Kidney (tissue), 22 donors: ENCODE measurements at places on chromosomes 2 and 18.

GRCh38 chr2:27804146-27804545, 32.6 kb downstream of the MRPL33 start:
- no peak for DNase-seq

DNA sequence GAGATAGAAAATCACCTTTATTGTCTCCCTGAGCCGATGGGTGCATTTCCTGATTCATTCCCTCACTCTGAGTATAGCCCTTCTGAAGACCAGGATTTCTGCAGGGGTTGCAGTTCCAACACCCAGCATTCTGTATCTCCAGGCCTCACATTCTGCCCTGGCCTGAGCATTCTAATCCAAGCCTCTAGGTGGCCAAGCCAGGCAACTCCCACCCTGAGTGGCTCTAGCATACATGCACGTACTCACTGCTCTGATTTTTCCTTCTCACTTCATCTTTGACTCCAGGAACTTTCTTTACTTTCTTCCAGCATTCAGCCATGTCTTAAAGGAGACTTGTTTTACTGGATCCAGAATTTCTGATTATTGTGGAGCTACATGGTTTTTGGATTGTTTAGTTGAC, 100.7 kb upstream of the STK39 start:
- peak; percentile 54 for DNase-seq

- DNase-seq, result peak; percentile 63
These were observed 144.3 kb downstream of the VAPA start for GRCh38 chr18:10057894-10058791.

GRCh38 chr2:219423652-219424377, 5.6 kb downstream of the DES start:
- DNase-seq, result no peak

- no peak for DNase-seq
These were observed 375.2 kb downstream of the ARHGAP15 start for GRCh38 chr2:143504397-143504796.

GRCh38 chr2:225566798-225567197, 167.3 kb downstream of the NYAP2 start:
- DNase-seq, result no peak

GRCh38 chr2:104944495-104944894, 90.6 kb downstream of the POU3F3 start:
- no peak for DNase-seq

- DNase-seq, result no peak
These were observed 10.0 kb downstream of the INPP4A start for GRCh38 chr2:98454500-98455235.

- DNase-seq, result no peak
These were observed 188.1 kb downstream of the ARL4C start for GRCh38 chr2:234308813-234309195.

DNA sequence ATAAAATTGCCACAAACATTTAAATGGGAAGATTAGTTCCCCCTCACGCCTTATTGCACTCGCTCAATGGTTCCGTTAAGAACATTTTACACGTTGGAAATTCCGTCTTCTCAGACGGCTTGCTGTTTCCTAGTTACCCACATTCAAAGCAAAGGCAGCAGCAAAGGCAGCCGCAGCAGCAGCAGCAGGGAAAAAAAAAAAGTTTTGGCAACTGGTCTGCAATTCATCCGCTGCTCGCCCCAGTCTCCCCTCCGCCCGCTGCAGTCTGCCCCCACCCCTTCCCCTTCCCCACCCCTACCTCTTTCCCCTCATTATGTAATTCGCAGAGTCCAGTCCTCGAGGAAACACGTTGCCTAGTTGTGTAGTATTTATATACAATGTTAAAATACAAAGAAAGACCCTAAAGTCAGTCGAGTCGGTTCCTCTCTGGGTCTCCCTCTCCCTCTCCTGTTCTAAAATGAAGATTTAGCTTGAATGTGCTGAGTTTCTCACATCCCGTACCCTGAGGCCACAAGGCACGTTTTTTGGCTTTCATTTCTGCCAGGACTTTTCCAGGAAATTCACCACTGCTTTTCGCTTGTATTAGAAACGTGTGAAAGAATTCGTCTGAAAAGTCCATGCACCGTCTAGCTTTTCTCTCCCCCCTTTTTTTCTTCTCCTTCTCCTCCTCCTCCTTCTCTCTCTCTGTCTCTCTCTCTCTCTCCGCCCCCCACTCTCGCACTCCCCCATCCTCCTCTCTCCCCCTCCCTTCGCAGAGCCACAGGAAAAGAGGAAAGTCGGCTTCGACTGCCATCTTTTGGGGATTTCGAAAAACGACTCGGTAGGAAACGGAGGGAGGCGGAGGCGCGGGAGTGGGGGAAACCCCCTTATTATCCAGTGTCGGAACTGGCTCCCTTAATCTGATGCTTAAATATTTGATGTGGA, 140.0 kb downstream of the MEIS1 start:
- DNase-seq, result peak; percentile 90

GRCh38 chr18:2442726-2443275, 128.5 kb downstream of the METTL4 start:
- no peak for DNase-seq

DNA sequence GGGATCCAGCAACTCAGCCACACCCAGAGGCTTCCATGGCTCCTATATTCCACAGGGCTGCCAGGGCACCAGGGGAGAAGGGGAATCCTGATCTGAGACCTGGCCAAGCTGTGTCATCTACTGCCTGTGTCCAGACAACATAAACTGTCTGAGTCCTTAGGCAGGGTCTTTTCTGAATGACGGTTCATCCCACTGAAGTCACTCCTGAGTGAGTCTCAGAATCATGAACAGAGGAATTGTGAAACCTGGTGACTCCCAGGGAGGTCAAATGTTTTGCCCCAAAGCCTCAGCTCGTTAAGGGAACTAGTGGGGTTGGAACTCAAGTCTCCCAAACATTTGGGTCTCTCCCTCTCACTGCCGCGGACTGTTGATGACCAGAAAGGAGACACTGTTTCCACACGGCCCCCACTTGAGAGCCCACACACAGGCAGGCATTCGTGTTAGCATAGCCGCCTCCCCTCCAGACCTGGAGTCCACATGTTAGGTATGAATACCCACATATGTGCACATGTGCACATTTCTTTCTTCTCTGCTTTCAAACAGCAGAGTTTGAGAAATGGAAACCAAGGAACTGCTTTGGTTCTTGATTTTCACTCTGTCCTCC, 125.0 kb upstream of the MSH6 start:
- DNase-seq, result no peak

DNA sequence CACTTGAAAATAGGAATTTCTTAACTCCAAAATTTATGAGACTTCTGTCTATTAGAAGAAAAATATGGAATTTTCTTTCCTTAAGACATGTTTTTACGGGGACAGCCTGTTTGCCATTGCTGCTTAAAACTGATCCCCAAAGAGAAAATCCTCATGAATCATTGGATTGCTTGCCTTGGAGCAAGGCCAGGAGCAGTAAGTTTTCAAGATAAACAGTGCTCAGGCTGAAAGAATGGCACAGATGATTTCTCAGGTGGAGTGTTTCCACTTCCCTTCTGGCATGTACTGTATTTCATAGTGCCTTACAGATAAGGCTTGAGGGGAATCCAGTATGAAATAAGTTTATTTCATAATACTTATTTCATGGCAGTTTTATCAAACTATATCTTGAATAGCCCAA, 74.3 kb upstream of the MMADHC start:
- DNase-seq, result no peak

DNA sequence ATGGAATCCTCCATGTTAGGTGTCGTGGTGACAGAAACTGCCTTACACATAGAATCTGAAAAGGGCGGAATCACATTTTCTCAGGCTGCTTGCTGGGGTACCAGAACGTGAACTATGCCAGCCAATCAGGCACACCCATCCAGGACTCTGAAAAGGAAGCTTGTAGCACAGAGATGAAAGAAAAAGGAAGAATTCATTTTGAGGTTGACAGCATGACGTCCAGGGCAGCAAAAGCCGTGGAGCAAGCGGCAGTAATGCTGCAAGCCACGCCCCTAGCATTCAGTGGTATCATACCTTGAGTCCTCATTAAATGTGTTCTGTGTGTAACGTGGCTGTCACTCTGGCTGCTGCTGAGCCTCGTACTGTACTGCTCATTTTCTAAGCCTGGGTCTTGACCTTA, 304.0 kb downstream of the DYSF start:
- DNase-seq, result no peak

- no peak for DNase-seq
These were observed 127.3 kb downstream of the BCL2 start for GRCh38 chr18:63192126-63192884.

GRCh38 chr2:37891846-37892435, 33.1 kb upstream of the RMDN2 start:
- DNase-seq, result no peak

- no peak for DNase-seq
These were observed 305.0 kb upstream of the ERBB4 start for GRCh38 chr2:212843409-212844199.

DNA sequence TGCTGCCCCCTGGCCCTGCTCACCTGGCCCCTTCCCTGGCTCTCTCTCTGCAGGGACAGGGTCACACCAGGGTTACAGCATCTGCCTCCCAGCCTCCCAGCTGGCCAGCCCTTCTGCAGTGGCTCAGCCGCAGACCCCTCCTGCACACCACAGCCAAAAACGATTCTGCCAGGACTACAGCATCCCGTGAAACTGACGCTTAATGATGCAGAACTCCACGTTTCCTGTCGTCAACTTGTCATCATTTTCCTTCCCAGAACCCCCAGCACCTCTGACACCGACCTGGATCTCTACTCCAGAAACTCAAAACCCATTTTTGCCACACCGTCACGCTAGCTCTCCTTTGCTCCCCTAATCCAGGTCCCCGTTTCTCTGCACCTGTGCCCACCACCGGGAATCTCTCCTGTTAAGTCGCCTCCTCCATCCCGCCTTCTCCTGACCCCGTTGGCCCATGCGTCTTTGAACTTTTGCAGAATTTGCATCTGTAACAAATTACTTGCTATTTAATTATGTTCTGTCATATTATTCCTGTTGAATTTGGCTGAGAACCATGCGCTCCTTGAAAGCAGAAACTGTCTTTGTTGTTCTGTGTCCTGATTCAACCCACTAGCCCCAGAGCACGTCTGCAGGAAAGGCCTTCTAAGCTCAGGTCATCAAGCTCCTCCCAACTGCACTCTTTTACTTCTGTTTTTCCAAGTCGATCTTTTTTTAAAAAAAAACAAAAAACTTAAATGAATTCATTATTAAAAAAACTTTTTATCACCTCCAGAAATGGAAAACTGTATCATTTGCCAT, 173.2 kb upstream of the COPS8 start:
- DNase-seq, result no peak

GRCh38 chr2:18682681-18683080, 93.3 kb upstream of the NT5C1B start:
- no peak for DNase-seq

GRCh38 chr2:124580263-124580662, 555.2 kb downstream of the CNTNAP5 start:
- no peak for DNase-seq

GRCh38 chr2:62774555-62775366, 69.2 kb downstream of the EHBP1 start:
- DNase-seq, result peak; percentile 72

GRCh38 chr2:232924433-232924832, 54.4 kb downstream of the SNORC start:
- DNase-seq, result no peak

GRCh38 chr18:70981400-70982140, 692.7 kb downstream of the SOCS6 start:
- DNase-seq, result no peak

- DNase-seq, result peak; percentile 12
These were observed 695 bp upstream of the SCYGR2 start for GRCh38 chr2:227597998-227598397.

GRCh38 chr2:217185265-217185995, 325.6 kb upstream of the TNP1 start:
- no peak for DNase-seq

DNA sequence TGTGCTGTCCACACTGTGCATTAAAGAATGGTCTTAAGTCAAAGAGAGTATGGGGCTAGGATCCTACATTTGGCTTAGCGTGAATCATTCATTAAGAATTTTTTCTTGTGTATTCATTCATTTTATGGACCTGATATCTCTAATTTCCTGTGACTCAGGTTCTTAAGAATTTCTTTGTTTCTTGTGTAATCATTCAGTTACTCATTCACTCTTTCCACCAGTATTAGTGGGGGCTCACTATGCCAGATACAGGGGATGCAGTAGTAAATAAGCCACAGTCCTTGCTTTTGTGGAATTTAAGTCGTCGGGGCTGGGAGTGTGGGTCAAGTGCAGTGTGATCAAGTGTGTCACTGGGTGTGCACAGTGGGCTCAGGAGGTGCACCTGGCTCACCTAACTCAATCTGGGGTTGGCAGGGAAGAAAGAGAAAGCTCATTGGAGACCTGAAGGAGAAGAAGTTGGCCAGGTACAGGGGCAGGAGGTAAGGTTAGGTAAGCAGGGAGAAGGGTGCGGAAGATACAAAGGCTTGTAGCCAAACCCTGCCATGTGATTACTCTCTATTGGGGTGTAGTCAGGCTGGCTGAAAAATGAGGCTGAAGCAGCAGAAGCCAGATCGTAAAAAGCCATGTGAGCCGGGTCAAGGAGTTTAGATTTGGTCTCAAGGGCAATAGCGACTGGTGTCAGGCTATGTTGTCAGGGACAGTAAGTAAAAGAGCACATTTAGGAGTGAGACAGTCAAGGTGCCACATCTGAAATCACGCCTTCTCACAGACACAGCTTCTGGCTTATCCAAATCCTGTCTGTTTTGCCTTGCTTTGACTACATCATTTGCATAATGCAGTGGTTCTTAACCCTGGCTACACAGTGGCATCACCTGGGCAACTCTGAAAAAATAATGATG, 67.2 kb downstream of the KCTD1 start:
- DNase-seq, result no peak

DNA sequence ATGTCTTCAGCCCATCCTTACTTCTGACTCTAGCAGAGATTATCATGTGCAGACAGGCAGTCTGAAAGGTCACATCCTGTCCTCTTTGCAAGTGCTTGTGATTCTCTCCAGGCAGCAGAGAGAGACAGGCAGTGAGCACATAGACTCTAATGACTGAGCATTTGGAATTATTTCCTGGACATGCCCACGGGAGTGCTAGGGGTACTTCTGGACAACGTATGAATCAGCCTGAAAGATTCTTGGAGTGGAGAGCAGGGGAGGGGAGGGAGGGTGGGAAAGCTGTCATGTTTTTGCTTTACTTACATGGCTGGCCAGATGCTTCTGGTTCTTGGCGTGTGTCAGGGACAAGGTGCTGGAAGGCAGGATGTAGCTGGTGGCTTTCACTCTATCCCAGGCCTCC, 150.6 kb downstream of the RIF1 start:
- DNase-seq, result no peak

DNA sequence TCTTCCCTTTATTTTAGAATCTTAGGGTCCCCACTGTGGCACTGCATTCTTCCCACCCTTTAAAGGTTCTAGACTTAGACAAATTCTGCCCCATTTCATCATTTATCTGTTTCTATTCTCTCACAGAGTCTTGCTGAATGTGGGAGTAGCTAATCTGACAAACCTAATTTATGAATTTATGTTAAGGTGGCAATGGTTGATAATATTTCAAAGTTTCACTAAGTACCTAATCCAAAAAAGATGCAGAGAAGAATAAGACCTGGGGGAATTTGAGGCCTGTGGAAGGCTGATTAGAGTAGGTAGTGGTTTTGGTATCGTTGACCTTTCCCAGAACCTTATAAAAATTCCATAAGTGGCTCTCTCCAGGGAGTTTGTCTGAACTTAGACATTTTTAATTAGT, 18.0 kb downstream of the KCNE4 start:
- DNase-seq, result no peak
